ENCODE measurements at places on chromosomes 3 and 15.

- no peak for DNase-seq
Measured at GRCh38 chr3:138796761-138797160, 38.0 kb downstream of the PIK3CB start.

GRCh38 chr15:37253877-37254276 lies 153.5 kb upstream of the MEIS2 start:
- DNase-seq, result no peak

GRCh38 chr15:42392309-42393024 lies 33.2 kb downstream of the CAPN3 start:
- peak; percentile 78 for DNase-seq

DNA sequence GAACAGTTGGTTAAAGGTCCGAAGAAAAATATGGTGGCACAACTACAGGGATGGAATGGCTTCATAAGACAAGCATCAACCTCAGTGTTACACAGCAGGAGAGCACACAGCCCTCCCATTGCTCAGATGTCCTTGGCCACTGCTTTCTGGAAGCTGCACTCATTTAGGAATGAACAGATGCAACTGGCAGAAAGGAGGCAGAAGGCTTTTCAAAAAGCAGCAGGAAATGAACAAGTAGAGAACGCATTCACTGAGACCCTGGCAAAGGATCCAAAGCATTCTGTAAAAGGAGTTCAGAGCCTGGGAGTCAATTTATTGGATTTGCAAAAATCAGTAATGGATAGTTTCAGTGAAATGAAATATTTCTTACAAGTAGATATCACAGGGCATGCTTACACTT lies 101.1 kb downstream of the PDZRN3 start:
- no peak for DNase-seq

GRCh38 chr15:53462651-53463050 lies 296.8 kb downstream of the WDR72 start:
- no peak for DNase-seq

- DNase-seq, result no peak
Measured at GRCh38 chr3:151873398-151873797, at the start of gene SUCNR1. Gene SUCNR1 (plus strand): TSS chr3:151873643. CDS start chr3:151879893, 6,250 bp downstream.

GRCh38 chr3:36972163-36972562 lies 20.8 kb downstream of the EPM2AIP1 start:
- DNase-seq, result peak; percentile 43

DNA sequence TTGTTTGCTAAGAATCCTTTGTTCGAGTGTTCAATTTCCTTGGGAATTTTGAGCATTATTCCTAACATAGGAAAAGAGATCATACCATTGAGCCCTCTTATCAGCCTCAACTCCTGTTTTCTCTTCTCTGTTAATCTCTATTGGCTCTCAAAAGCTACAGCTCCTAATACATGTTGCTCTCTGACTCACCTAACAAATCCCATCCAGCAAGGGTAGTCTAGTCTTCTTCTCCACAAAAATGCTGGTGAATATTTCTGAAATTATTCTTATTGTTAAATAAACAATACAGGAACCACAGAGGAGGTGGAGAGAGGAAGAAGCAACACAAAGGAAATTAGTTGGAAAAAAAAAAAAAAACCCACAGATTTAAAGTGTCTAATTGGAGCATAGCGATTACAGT lies 325.8 kb upstream of the NAALADL2 start:
- no peak for DNase-seq

DNA sequence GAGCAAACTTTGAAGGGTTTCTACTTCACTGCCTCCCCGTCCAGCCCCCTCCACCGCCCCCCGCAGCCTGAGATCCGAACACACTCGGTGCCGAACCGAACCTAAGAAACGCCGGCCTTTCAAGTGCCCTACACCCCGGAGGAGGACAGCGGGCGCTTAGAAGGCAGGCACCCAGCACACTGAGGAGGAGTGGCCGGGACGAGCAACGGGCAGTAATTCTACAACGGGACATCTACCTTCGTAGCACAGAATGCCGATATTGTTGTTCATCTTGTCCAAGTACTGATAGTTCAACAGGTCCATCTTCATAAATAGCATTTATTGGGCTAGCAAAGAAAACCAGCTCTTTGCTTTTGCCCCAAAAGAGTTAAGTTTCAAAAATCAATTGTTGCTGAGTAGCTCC lies 513 bp downstream of the VGLL4 start:
- no peak for DNase-seq

DNA sequence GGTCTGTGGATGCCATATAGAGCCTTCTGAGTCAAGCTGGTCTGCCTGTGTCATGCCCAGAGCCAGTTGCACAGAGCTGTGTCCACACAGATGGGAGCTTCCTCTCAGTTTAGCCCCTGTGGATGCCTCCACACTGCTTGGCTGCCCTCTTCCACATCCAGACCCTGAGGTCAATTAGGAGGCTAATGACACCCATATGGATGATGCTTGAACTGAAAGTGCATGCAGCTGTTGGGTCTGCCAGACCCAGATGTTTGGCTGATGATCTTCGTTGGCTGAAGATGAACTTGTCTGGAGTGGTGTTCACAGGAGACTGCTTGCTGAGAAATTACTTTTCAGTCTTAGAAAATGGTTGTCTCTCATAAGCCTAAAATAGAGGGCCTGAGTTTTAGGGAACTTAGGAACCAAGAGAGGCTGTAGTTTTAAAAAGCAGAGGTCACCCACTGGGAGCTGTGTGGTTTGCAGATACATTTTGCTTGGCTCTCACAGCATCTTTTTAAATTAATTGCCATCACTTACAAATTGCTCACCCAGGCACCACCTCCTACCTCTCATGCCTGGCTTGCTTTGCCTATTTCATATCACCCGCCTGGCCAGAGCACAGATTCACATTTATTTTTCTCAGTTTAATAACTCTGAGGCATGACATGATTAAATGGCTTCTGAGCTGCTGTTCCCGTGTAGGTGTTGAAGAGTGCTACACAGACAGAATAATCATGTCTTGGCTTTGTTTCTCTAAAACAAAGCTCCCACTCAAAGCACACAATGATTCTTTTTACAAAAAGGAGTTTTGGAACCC lies 176.1 kb downstream of the MINAR1 start:
- no peak for DNase-seq

DNA sequence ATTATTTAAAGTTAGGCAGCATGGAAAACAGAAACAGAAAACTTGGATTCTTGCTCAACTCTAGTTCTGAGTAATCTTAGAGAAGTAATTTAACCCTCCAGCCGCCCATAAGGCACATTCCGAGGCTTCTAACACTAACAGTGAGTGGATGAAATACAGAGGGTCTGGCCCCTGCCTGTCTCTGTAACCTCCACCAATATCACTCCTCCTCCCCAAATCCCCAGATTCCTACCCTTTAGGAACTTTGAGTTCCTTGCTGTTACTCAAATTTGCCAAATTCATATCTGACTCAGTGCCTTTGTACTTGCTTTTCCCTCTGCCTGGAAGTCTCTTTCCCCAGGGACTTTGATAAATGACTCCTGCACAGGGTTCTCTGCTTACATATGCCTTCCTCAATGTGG lies 112.5 kb upstream of the TGFBR2 start:
- DNase-seq, result no peak

GRCh38 chr3:169847896-169848295 lies 21.8 kb downstream of the LRRC31 start:
- no peak for DNase-seq

DNA sequence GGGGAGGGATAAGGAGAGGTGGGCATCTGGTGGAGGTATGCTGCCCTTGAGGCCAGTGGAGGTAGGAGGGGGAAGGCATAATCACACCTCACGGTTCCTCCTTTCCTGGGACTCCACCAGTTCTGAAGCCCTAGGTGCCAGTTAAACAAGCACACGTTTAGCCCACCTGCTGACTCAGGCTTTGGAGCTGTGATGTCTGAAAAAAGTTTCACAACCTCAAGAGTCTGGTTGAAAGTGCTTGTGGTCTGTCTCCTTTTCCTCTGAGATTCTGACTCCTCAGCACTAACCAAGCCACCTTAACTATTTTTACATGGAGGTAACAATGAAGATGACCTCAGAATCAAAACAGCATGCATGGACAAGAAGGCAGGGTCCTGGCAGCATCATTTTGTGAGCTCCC lies 23.0 kb downstream of the HPS3 start:
- no peak for DNase-seq

GRCh38 chr15:89641053-89641452 lies 14.2 kb downstream of the KIF7 start:
- no peak for DNase-seq

- peak; percentile 49 for DNase-seq
Measured at GRCh38 chr3:128504963-128505730, 12.1 kb upstream of the GATA2 start.

GRCh38 chr3:58622892-58623291 lies 43.7 kb downstream of the FAM3D start:
- DNase-seq, result no peak

- DNase-seq, result no peak
Measured at GRCh38 chr3:150779402-150779858, 16.5 kb upstream of the SIAH2 start.

DNA sequence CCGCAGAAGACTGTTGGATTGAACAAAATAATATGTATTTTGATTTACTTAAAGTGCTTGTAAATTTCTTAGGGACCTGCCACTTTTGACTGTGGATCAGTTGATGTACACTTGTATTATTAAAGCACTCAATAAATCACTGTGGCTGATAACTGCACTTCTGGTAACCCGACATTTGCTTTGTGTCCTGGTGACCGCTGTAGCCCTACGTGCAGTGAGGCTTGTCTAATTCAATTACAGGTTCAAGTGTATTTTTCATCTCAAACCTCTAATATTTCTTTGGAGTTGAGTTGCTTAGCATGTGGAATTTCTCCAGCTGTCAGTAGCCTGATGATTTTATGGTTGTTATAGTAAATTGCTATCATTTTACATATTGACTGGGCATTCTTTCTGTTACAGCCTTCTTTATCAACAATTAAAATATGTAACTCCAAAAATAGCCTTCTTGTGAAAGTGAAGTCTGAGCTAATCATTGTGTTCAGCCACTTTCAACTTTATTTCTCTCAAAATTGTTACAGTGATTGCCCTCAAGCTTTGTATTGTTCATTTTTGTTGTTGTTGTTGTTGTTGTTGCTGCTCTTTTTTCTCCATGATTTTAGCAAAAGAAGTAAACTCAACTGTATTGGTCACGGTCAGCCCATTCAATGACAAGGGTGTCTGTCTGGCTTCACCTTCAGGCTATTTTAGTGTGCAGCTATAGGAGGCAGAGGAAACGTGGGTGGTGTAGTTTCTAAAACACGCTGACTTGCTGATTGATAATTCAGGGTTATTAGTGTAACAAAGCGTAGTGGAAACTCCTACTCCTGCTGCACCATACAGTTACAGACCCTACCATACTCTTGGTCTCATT lies 215.1 kb upstream of the UBE2E1 start:
- DNase-seq, result no peak

- DNase-seq, result no peak
Measured at GRCh38 chr3:78338405-78338804, 1298.5 kb downstream of the ROBO2 start.

GRCh38 chr3:64445109-64445943 lies 220.1 kb upstream of the PRICKLE2 start:
- no peak for DNase-seq

DNA sequence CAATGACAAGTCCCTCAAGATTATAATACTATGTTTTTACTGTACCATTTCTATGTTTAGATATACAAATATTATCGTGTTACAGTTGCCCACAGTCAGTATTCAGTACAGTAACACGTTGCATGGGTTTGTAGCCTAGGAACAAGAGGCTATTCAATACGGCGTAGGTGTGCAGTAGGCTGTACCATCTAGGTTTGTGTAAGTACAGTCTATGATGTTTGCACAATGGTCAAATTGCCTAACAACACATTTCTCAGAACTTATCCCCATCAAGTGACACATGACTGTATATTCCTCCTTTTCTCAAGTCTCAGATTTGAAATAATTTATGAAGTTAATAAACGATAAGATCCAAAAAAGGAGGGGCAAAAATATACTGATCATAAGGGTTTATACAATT lies 21.7 kb downstream of the ZDHHC3 start:
- no peak for DNase-seq

DNA sequence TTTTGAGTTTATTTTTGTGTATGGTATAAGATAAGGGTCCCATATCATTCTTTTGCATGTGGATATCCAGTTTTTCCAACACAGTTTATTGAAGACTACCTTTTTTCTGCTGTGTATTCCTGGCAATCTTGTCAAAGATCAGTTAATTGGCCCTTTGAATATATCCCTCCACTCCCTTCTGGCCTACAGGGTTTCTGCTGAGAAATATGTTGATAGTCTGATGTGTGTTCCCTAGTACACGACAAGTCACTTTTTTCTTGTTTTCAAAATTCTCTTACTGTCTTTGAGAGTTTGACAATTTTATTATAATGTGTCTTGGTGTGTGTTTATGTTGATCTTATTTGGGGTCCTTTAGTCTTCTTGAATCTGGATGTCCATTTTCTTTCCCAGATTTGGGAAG lies 129.2 kb downstream of the ISL2 start:
- DNase-seq, result no peak

DNA sequence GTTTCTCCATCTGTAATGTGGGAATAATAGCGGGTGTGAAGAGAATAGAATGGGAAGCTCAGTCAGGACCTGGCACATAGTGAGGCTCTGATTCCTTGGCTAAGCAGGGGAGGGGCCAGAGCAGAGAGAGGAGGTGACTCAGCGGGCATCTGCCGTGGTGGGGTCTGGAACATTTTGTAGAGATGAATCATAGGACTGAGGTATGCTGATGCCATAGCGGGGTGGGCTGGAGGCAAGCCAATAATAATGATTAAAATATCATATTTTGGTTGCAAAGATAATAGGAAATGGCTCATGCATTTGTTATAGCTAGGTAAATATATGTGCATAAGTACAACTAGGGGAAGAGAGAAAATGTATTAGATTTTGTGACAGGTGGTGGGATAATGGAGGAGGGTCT lies 11.2 kb downstream of the TGM4 start:
- DNase-seq, result no peak

GRCh38 chr3:194138732-194139070 lies 2.8 kb downstream of the HES1 start:
- no peak for DNase-seq

GRCh38 chr3:195075199-195075940 lies 195.6 kb downstream of the XXYLT1 start:
- DNase-seq, result no peak

DNA sequence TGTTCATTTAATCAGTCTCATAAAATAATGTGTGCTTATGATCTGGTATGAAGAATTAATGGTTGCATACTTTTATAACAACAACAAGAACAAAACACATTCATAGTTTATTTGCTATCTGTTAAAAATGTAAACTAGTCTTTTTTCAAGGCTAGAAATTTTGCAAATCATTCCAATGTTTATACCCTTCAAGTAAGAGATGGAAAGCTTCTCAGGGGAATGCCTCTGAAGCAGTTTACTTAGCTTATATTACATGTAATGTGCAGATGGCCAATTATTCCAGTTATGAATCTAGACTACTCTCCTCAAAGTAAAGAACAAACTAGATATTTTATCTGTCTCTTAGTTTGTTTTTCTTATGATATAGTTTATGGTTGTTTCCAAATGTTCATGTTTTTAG lies 575.4 kb downstream of the NAALADL2 start:
- no peak for DNase-seq
